ENCODE measurements at places on chromosomes 1 and 21.
A peak's percentile ranks its signal among the peaks of the same experiment; 100 is the strongest.

DNA sequence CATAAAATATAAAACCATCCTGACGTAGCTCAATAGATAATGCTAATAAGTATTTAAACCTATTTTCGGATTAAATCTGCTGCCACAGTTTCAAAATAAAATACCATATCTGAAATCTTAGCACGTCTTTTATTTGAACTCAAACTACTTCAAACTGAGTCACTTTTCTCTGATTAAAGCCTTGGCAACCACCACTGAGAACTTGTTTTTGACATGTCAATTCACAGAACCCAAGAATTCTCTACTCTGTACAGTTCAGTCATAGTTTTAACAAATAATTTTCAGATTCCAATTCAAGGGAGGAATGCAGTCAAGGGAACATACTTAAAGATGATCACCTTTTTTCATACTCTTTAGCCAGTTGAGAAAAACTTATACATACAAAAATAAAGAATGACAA, 643.2 kb downstream of the KCNT2 start:
- no peak for DNase-seq

GRCh38 chr1:118558933-118559332, 373.9 kb upstream of the SPAG17 start:
- DNase-seq: no peak

DNA sequence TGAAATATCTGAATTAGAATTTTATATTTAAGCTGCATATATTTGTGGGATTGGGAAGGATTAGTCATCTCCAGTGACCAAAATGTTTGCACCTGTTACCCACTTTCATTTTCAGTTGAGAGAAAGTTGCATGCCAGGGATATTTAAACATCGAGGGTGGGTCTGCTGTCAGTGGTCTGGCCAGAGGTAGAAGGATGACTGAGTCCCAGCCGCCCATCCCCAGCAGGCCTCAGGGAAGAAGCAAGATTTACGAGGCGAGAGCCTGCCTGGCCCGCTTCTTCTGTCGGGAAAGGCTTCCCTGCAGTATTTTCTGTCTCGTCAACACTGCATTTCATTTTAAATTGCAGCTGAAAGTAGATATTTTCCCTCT, 1.4 kb upstream of the MAN1C1 start:
- DNase-seq: no peak

DNA sequence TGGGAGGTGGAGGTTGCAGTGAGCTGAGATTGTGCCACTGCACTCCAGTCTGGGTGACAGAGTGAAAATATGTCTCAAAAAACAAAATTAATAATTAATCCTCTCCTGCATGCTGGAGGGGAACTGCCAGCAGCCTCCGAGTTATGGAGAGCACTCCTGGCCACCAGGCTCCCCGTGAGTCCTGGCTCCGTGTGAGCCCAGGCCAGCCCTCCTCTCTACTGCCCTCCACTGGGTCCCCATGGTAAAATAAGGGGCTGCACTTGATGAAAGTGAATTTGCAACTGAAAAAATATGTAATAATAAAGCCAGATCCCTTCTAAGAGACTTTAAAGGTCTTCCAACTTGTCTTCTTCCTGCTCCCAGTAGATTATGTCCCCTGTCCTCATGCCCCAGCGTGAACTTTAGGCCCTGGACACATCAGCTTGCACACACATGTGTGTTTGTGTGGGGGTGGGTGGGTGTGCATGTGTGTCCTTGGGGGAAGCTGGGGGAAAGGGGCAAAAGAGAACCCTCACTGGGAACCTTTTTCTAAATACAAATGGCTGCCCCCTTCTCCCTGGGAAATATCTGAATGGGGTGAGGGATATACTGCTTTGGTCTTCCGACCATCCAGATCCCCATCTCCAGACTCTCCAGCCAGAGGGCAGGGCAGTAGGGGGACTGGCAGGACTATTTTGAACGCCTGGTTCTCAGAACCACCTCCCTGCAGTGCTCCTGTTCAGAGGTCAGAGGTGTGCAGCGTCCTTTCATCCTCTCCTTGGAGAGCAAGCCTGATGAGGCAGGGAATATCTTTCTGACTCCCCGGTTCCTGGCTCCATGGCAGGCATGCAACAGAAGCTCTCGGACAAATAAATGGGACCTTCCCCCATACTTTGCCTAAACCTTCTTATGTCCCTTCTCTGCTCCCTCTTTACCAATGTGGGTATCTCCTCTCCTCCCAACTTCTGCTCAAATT, 26.2 kb downstream of the NEK2 start:
- peak; percentile 5 for DNase-seq

GRCh38 chr1:24507405-24507804, 4.8 kb downstream of the RCAN3 start:
- no peak for DNase-seq

DNA sequence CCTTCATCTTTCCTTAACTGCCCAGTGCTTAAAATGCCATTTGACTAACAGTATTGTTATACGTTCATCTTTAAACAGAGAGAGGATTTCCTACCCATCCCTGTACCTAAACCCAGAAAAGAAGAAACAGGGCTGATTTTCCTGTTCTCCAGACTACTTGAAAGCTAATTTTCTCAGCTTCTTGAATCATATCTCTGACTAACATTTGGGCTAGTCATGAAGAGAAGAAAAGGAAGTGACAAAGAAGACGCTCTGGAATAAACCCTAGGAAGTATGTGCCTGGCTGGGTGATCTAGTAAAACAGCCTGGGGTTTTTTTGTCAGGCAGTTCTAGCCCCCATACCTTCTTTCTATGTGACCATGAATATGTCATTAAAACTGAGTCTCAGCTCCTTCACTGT, 44.8 kb upstream of the SGIP1 start:
- no peak for DNase-seq

DNA sequence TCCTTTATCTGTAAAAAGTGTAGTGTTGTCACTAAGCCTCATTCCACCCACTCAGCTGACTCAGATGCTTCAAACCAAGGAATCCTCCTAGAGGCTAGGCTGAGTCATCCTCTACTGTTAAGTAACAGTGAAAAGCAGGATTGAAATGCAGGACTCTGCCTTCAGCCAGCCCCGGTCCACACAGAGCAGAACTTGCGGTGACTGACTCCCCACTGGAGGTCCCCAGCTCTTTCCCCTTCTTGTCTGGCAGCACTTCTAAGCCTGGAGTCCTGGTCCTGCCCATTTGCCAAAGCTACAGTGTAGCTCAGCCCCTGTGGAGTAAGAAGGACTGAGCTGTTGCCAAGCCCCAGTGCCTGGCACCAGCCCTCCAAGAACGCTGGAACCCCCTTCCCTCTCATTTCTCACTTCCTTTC, 1.7 kb downstream of the RAB7B start:
- no peak for DNase-seq

DNA sequence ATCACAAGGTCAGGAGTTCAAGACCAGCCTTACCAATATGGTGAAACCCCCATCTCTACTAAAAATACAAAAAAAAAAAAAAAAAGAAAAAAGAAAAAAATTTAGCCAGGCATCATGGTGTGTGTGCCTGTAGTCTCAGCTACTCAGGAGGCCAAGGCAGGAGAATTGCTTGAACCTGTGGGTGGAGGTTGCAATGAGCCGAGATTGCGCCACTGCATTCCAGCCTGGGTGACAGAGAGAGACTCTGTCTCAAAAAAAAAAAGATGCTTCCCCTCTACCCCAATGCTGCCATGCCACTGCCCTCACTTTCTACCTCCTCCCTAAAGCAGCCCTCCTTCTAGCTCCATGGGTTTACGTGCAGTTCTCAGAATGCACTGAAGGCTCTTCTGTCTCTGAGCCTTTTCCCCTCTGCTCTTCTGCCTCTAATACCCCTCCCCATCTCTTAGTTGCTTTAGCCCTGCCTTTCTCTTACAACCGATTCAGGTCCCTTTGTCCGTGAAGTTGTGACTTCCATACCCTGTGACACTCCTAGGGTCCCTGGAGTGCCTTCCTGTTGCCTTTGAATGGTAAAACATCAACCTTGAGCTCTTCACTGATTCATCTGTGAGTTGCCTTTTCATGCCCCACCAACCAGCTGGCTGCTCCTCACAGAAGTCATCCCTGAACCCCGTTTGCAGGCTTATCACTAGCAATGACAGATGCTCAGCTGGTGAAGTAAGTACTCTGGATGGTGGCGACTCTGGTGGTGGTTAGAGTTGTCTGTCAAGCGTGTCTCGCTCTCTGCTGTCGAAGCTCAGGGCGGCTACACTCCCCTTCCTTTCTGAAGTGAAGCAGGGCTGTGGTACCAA, 234.9 kb downstream of the RHOU start:
- DNase-seq: no peak

DNA sequence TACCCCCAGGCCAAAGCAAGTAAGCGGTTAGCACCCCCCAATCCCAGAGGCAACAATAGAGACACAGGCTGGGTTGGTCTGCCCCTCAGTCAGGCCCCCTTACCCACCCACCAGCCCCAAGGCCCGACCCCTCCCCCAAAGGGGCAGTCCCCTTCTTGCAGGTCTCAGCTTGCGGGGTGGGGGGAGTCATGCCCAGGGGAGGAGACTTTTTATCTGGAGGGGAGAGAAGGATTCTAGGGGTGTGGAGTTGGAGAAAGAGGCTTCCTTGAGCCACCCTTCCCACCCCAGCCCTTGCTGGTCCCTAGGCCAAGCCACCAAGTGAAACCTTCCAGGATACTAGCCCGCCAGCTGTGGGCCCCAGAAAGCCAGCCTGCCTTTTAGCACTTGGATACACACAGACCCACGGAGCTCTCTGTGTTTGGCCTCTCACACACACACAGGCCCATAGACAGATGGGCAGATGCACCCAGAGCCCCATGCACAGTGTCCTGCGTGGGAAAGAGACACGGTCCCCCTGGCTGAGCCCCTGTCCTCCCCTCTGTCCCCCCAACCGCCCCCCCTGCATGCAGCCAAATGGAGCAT, 7.1 kb downstream of the TMEM54 start:
- no peak for DNase-seq

- DNase-seq: no peak
Observed at GRCh38 chr1:5796028-5796427, 196.2 kb downstream of the NPHP4 start.

Measured in activated naive CD4-positive, alpha-beta T cell (primary cell).